ENCODE measurements at places on chromosomes 13 and 19.

- no peak for DNase-seq
These were observed 193.2 kb upstream of the RFC3 start for GRCh38 chr13:33624740-33625139.

DNA sequence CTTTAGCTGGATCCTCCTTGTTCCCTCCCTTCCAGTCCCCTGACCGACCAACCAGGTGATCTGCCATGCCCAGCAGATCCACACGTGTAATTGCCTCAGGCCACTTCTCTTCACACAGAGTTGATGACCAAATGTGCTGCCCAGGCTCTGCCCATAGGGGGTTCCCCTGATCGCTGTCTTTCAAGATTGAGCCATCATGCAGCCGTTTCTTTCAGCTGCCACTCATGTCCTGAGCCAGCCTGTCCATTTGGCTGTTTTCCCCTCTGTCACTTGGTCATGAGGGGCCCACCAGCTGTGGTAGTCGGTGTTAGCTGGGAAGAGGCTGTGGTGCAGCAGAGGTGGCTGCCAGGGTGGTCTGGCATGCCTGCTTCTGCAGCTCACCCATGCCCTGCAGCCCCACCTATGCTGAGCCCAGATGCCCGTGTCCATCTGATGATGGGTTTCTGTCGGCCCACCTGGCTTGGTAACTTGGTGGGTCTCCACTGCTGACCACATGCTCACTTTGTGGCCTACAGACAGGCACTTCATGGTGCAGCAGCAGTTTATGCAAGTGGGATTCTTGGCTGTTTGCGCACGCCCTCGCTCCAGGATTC, 35.6 kb upstream of the GPR183 start:
- DNase-seq = no peak

DNA sequence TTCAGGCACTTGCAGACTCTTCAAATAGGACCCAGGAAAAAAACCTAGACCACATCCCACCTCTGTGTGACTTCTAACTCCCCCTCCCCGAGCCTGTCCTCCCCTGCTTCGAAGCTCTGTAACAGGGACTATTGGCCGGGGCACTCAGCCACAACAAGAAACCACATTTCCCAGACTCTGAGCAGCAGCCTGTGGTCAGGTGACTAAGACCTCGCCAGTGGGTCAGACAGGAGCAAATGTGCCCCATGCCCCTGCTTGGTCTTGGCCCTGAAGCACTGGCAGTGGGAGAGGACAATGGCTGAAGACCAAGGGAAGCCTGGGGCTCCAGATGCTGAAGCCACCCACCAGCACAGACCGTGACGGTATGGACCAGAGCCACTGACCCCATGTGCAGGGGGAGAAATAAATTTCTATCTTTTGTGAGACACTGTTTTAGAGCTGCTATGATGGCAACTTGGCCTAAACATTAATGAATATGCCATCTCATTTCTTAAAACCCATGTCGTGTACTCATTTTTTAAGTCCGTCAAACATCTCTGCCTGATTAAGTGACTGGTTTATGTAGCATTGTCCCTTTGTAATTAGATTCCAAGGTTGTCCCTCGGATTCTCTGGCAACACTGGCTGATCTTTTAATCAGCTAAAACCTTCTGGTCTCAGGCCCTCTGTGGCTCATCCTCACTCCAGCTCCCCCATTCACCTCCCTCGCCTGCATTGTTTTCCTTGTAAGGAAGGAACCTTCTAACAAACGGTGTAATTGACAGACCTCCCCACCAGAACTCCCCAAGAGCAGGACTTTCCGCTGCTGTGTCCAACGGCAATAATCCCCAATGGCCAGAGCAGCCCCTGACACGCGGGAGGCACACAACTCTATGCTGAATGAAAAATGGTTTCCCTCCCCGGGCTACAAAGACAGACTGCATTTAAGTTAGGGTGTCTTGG, 98.4 kb downstream of the STK24 start:
- DNase-seq = peak; percentile 61

- no peak for DNase-seq
These were observed 48.9 kb upstream of the EPHX3 start for GRCh38 chr19:15280915-15281683.

GRCh38 chr19:33239223-33239975, 13.7 kb upstream of the SLC7A10 start:
- DNase-seq = no peak

GRCh38 chr13:112743451-112744167, 53.8 kb downstream of the ATP11A start:
- no peak for DNase-seq

DNA sequence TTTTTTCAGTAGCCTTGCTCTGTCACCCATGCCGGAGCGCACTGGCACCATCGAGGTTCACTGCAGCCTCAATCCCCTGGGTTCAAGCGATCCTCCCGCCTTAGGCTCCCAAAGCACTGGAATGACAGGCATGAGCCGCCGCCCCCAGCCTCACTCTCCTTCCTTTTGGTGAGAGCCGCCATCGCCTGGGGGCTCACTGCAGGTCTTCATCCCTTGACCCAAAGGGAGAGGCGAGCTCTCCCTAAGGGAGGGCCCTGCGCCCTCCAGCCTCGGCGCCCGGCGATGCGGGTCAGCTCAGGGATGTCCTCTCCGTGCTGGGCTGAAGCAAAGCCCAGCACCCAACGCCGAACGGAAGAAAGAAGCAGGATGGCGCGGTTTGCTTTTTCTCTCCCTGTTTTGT, 23.2 kb upstream of the ZBTB7A start:
- DNase-seq = no peak

- DNase-seq = no peak
These were observed 7.6 kb downstream of the TPT1 start for GRCh38 chr13:45333251-45333976.

DNA sequence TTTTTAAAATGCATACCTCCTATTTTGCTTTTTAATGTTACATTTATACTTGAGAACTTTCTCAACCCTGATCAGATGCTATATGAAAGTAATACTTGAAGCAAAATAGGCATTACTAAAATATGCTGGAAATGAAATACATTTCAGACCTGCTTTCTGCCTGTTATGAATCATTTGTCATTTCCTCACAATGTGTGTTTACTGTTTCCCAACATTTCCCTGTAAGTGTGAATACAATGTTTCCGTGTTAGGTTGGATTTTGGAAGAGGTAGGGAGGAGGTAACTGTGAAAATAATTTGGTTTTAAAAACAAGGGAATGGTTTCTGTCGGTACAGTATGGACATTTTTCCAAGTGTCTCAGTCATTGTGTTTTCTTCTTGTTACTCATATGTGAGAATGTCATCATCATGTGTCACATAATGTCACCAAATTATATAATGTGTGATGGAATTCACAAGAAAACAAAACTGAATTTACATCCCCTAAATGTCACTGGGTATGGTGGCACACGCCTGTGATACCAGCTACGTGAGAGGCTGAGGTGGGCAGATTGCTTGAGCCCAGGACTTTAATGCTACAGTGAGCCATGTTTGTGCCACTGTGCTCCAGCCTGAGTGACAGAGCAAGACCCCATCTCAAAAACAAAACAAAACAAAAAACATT, 43.0 kb downstream of the ZAR1L start:
- DNase-seq = no peak

- peak; percentile 44 for DNase-seq
These were observed 13.2 kb downstream of the LNX2 start for GRCh38 chr13:27607125-27607524.

DNA sequence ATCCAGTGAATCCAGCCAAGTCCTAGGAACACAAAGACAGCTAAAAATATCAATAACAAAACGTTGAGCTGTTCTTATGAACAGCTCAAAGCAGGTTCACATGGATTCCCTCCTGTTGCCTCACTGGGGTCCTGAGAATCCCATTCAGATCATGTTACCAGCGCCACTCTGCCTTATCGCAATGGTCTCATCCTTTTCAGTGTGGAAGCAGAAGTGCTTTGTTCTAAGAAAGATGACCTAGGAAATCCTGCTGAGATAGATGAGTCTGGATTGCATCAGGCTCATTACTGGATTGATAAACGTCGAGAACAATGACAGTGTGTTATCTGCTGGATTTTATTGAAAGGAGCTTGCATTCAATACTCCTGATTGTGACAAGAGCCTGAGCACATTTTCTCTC, 87.0 kb downstream of the SLAIN1 start:
- no peak for DNase-seq

DNA sequence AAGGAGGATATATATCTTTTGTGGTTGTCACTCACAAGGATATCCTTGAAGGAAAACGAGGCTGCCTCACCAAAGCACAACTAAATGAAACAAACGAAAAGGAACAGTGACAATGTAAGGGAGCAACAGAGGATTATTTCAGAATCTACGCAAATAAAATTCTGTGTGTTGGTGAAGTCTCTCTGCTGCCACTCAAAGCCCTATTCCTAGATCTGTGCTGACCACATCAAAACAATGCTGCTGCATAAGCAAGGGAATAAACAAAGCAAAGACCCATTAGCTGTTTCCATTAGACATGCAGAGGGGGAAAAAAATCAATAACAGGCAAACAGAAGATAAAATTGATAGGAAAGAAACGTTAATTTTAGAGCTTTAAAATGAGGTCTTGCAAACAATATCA, 204.4 kb downstream of the MZT1 start:
- DNase-seq = no peak

DNA sequence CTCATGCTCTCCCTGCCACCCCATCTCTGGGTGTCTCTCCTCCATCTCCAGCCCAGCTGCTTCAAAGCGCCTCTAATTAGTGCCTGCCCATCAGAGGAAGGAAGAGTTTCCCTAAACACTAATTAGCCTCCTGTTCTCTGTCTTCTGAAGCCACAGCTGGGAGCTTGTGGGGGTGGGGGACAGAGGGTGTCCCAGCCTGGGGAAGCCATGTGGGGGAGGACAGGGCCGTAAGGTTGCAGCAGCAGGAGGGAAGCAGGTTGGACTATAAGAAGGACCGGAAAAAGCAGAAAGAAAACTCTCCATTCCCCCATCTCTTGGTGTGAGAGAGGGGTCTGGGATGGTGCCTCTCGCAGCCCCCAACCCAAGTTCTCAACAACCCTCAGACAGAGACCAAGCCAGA, 26.2 kb downstream of the SLC8A2 start:
- DNase-seq = no peak

DNA sequence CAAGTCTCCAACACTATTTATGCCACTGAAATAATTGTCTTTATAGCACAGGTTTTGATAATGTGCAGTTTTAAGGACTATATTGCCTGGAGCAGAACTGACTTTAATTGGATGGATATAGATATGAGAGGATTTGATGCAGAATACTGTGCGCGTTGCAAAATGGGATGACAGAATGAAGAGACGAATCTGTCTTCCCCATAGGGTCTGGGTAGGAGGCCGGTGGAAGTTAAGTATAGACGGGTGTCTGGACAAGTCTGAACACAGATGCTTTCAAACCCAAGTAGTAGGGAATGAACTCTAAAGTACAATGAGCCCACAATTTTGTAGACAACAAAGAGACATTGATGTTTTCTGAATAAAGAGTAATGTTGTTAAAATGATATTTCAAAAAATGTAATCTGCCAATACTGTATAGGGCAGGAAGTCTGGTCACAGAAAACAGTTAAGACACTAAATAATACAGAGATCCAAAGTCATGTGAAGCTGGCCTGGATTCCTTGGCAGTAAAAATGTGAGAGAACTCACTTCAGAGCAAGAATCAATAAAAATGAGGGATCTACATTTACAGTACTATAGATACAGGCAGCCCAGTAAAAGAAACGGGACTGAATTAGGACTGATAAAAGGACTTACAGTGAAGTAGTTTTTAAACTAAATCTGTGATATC, 125.5 kb downstream of the ENOX1 start:
- DNase-seq = no peak

DNA sequence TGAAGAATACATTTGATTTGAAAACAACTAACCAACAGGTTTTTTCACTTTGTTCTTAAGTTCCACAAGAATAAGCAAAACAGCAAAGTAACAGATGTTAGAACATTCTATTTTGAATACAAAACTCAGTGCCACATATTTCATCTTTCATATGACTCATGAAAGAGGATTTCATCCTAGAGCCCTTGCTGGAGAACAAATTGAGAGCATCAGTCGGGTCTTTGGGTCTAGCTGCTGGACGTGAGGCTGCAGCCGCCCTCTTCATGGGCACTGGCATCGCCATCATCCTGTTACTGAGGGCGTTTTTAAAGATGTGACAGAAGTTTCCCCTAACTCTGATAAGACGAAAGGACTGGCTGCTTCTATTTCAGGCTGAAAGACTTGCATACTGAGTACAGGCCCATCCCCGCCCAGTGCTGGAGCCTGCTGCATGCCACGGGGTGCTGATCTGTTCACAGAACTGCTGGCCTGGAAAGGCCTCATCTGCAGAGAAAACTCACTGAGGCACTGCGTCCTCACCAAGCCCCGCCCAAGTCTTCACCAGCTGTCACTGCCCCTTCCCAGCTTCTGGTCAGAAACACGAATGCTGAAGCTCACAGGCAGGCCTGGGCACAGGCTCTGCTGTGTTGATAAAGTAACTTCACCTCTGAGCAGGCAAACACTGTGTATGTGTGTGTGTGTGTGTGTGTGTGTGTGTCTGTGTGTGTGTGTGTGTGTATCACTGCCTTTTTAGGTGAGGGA, 101.4 kb downstream of the TUBGCP3 start:
- DNase-seq = no peak

- DNase-seq = no peak
These were observed 199.0 kb downstream of the KATNAL1 start for GRCh38 chr13:30108216-30108912.

DNA sequence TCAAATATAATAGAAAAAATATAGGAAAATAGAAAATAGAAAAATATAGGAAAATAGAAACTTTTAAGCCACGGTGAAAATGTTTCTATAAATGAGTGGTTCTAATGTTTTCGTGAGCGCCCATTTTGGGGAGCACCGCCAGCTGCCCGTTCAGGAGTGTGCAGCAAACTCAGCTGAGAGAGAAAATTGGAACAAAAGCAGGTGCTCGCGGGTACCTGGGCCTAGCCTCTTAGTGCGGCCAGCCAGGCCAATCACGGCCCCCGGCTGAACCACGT, 204 bp upstream of the PDX1 start:
- DNase-seq = no peak

- peak; percentile 94 for DNase-seq
These were observed 49.3 kb upstream of the GPR183 start for GRCh38 chr13:99356262-99357091.

Measured in common myeloid progenitor, CD34-positive (primary cell).